ENCODE measurements at places on chromosomes 11 and 22. TPM values are rescaled to one million over a fixed set of nuclear protein-coding genes. Genes with fewer than 3 reads are reported as not detected.

- no peak for DNase-seq
Measured at GRCh38 chr11:95296621-95297025, 65.6 kb upstream of the SESN3 start.

- no peak for DNase-seq
Measured at GRCh38 chr11:62544581-62545436, 1.8 kb downstream of the AHNAK start.

- DNase-seq, result no peak
Measured at GRCh38 chr11:118321386-118322082, 17.0 kb downstream of the CD3E start.

- no peak for DNase-seq
Measured at GRCh38 chr22:44493206-44493605, 4.8 kb downstream of the RTL6 start.

ELF5 gene
- total RNA-seq, result not detected

DNA sequence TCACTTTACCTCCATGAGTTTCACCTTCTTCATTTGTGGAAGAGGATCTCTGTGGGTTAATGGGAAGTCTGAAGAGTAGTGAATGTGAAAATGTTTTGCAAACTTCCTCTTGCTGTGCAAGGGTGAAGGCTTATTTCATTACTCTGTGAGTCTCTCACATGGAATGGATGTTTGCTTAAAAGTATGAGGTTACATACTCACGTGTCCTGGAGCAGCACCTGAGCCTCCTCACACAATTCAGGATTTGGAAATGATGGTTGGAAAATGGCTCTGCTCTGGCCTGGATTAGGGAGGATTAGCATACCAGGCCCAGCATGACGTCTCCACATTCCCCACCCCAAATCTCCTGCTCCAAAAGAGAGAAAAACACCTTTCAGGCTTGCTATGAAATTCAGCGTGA, 4.8 kb downstream of the GRAMD1B start:
- peak; percentile 78 for DNase-seq

GRCh38 chr11:105219269-105219668, 79.7 kb upstream of the CARD18 start:
- DNase-seq, result no peak

DNA sequence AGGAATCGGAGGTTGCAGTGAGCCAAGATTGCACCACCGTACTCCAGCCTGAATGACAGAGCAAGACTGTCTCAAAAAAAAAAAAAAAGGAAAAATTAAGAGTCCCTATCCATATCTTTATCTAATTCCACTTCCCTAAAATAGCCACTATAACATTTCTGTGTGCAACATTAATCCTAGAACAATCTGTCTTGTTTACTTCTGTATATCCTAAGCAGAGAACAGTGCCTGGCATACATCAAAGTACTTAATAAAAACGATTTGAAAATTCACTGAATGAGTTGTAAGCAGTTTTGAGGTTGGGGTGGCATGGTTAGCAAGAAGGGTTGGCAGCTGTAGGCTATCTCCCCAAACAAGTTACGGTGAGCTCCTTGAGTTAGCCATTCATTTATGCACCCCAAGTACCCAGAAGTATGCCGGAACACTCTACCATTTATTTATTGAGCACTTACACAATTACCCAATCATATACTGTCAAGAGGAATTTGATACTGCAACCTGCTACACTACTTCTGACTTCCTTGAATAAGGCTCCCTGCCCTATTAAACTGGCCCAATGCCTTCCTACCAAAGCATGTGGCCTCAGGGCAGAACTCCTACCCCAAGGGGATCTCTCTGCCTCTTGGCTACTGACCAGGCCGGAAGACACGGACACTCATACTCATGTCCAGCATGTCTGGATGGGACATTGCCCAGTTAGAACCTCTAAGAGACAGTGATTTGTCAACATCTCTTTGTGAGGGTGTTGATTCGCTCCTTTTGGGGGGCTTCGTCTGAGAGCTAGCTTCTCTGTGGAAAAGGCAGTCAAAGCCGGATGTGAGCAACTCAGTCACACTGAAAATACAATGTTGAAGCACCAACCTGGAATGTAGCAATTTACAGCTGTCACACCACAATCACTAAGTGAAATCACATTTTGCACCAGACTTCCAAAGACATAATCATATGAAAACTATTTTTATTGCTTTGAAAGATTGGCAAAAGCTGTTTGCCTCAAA, 16.3 kb upstream of the TMEM41B start:
- no peak for DNase-seq

All from SJCRH30 (cell line).